CD4-positive, alpha-beta T cell treated with Interleukin-1 beta for 1 hour (primary cell): ENCODE measurements at places on chromosomes 16 and 17.

GRCh38 chr16:2482708-2483534 lies 8.0 kb downstream of the TBC1D24 start:
- DNase-seq: no peak

DNA sequence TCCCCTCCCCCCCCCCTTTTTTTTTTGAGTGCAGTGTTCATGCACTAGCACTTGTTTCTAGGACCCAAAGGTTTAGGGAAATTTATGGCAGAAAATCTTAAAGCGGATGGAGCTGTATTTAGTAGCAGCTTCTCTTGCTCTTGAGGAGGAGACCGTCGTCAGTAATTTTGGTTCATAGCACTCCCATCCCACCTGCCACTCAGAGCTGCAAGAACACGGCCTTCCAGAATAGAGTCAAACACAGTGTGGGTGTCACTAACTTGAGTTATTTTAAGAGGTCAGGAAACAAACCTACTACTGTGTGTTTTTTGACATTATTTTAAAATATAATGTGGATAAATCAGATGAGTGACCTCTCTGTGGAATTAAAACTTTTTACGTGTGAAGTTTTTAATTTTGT lies 37.3 kb downstream of the SEC14L1 start:
- no peak for DNase-seq

GRCh38 chr16:12253731-12254130 lies 277.2 kb downstream of the SNX29 start:
- DNase-seq: no peak

GRCh38 chr17:79647456-79647915 lies 36.6 kb upstream of the RBFOX3 start:
- DNase-seq: no peak

GRCh38 chr16:4588961-4589360 lies 25.7 kb downstream of the UBALD1 start:
- no peak for DNase-seq

DNA sequence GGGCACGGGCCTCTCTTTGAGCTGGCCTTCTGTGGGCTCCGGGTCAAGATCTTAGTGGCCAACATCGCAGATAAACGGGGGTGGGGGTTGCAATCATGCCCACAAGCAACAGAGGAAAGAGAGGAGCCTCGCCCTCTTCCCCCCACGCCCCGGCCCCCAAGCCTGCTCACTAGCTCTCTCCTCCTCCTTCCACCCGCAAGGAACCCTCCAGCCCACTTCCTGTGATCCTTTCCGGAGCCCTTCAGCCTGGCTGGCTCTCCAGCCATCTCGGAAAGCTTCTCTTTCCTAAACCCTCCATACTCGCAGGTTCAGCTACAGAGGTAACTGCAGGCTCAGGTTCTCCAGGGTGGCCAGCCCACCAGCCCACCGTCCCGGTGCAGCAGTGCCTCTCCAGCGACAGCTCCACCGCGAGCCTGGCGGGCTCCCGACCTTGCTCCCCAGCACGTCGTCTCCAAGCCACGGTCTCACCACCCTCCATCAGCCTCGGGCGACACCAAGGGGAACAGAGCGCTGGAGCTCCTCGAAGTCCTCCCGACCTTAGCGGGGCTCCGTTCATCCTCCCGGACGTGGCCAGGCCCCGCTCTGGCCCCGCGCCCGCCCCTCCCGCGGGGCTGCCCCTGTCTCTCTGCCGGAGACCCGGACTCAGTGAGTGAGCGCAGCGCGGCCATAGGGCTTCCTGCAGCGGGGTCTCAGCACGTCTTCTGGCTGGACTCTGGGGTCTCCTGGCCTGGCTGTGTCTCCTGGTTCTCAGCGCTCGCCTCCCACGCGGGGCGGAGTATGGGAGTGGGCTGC lies 12.9 kb upstream of the ODF4 start:
- peak; percentile 4 for DNase-seq

GRCh38 chr17:63760771-63761539 lies 12.4 kb downstream of the CCDC47 start:
- no peak for DNase-seq

GRCh38 chr17:47611372-47612350 lies 38.1 kb upstream of the KPNB1 start:
- DNase-seq: no peak

- no peak for DNase-seq
Measured at GRCh38 chr17:41959030-41959335, 7.6 kb upstream of the CNP start.

DNA sequence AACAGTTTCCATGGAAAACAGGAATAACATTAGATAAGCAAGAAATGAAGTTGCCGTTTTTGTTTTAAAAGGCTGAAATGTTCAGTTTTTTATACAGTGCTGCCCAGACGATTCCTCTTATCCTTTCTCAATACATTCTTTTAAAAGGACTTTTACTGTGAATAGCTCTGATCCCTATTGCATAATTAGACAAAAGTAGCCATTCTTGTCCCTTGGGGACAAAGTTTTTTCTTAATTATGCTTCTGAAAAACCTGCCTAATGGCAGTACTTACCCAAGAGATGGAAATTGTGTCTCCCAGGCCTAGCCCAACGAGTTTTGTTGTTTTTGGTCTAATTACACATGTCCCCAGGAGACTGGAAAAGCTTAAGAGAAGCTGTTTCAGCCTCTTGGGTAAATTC lies 27.6 kb downstream of the NXPH3 start:
- no peak for DNase-seq

- DNase-seq: no peak
Measured at GRCh38 chr16:87266846-87267245, 50.3 kb downstream of the C16orf95 start.

GRCh38 chr17:29150161-29150560 lies 30.0 kb downstream of the MYO18A start:
- no peak for DNase-seq

DNA sequence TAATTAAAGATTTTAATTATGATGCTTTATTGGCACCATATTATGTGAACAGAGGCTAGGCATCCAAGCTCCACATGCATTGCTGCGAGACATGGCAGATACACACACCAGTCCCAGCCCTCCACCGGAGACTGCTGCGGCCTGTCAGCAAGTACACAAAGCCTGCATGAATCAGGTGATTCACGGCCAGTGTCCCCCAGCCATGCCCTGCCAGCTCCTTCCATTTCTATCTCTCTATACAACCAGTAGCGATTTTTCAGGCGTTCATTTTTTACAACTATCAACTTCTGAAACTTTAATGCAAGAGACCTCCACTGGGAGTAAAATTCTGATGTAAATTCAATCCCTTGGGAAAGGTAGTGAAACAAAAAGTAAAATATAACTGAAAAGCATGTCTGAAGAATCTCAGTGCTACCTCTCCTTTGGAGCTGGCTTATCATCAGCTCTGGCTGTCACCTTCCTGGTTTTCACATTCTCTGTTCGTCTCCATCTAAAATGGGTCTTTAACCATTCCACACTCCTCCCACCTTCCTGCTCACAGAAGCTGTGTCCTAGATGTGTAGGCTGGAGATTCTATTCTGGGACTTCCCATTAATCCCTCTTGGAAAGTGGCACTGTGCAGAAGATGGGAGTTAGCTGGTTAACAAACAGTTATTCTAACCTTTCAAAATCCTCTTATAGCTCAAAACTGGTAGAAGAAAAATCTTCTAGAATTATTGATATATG lies 32.2 kb downstream of the HS3ST3A1 start:
- no peak for DNase-seq

- DNase-seq: peak; percentile 24
Measured at GRCh38 chr17:66671156-66671555, 163.8 kb upstream of the CACNG5 start.

DNA sequence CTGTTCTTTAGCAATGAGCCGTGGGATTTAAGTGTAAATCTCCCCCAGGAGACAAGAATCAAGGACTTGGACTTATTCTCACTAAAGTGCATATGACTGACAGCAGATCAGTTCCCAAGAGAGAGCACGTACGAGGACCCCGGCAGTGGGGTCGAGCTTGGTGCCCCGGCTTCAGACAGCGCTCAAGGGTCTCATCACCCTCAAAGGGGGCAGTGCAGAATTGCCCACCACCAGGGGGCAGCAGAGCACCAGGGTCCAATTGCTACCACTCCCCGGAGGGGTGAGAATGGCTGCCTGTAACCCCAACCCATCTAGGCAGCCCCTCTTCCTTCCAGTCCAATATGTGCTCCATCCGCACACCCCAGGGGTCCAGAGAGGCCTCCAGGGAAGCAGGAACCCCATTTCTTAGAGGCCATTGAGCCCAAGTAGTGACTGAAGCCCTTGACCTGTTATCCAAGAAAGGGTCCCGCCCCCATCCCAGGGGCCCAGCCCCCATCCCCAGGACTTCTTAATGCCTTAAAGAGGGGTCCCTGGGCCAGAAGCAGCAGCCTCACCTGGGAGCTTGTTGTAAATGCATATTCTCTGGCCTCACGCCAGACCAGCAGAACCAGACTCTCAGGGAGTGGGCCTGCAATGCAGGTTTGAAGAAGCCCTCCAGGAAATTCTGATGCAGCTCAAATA lies 86.1 kb downstream of the ZDHHC7 start:
- peak; percentile 58 for DNase-seq

DNA sequence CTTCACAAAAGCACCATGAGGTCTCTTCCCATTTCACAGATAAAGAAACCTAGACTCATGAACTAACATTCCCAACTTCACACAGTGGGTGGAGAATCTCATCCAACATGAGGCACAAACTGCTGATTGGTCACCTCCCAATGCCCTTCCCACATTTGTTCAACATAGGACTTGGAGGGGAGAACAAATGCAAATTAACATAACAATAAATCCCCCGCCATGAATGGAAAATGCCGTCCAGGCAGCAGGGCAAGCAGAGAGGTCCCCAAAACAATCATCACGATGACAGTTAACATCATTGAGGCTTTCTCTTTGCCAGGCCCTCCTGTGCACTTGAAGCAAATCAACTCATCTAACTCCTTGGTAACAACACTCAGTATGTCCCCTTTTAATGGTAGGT lies 185.3 kb downstream of the TMEM132E start:
- no peak for DNase-seq

DNA sequence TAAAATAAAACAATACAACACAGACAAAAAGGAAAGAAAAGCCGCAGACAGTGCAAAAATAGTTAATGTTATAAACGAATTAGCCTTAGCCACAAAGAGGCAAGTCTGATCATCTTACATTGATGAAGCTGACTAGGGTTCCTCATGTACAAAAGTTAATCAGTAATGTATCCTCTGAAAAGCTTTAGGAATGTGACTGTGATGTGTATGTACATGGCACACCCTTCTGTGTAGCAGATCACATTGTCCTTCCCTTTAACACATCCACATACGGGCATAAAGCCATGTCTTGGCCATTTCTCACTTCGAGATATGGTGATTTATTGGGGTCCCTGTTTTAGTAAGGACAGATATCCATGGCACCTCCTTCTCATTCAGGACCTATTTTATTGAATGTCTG lies 1327.5 kb upstream of the CDH8 start:
- DNase-seq: no peak

DNA sequence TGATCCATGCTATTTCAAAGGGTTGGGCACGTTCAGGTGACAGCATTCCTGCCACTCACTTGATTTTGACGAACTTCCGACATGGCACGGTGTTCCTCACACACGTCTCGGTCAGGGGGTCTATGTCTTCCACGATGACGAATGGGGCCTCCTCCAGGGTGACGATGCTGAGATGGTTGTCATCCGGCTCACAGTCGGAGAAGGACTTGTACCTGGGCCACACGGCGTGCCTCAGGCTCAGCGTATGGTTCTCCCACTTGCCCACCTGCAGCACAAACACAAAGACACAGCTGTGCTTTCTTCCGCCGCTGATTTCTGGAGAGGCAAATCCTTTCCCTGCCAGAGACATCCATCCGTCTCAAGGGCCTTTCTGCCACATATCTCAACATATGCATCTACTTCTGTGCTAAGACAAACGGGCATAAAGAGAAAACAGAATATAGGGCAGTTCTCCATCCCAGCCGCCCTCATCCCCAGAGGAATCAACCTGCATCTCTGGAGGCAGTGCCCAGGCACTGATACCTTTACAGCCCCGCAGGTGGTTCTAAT lies 332.5 kb downstream of the GRIN2A start:
- no peak for DNase-seq

DNA sequence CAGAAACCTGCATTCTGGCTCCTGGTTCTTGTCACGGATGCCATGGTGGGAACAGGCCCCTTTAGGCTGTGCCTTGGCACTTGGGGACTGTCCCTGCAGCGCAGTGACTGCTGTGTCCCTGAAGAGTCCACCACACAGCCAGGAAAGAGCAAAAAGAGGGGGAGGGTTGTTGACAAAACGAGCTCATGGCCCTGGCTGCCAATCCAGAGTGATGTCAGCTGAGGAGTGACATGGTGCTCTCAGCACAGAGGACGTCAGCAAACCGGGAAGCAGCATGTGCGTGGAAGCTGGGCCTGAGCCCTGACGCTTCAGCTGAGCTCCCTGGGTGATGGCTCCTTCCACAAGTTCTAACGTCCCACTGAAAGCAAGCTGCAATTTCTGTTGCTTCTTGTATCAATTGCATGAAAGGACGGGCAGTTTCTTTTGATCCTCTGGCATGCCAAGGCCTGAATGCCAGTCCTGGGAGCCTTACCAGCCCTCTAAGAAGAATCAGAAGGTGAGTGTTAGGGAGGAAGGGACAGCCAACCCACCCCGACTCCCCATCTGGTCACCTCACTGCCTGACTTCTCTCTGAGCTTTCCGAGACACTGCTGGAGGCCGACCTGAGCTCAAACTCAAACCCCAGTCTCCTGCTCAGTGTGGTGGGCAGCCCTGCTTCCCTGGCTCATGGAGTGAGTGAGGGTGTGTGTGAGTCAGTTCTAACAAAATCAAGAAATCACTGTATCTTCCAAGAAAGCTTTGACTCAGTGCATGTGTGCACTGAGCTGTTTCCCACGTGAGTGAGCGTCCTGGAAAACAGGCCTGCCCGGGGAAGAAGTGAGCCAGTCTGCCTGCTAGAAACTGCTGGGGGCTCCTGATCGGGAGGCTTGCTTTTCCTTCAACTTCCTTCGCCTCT lies 14.7 kb upstream of the WNT3 start:
- no peak for DNase-seq

- no peak for DNase-seq
Measured at GRCh38 chr17:19773534-19773933, 25.4 kb upstream of the ALDH3A1 start.

- no peak for DNase-seq
Measured at GRCh38 chr16:582614-583331, 7.1 kb upstream of the RAB40C start.

GRCh38 chr16:29982560-29983419 lies 9.1 kb downstream of the TAOK2 start:
- no peak for DNase-seq

DNA sequence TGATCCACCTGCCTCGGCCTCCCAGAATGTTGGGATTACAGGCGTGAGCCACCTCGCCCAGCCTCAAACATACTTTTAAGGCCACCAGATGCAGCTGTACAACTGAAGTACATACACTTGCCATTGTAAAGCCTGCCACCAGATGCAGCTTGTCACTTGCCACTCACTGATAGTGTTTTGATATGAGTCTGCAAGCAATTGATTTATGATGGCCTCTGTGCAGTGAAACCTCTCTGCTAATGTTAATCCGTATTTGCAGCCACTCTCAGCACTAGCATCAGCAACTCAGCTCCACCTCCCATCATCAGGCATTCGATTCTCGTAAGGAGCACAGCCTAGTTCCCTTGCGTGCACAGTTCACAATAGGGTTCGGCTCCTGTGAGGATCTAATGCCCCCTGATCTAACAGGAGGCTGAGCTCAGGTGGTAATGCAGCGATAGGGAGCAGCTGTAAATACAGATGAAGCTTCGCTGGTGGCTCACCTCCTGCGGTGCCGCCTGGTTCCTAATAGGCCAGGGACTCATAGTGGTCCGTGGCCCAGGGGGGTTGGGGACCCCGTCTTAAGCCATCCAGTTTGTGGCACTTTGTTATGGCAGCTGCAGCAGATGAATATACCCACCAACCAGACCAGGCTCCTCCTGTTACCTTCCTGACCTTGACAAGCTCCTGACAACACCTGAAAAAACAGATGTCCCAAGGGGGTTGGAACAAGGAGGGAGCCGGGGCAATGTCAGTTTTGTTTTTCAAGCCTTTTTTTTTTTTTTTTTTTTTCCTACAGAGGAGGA lies 1.3 kb upstream of the HERPUD1 start:
- no peak for DNase-seq
